ENCODE measurements at places on chromosomes 1 and 21.

GRCh38 chr1:11071463-11072215 is 11.8 kb upstream of the SRM start:
- DNase-seq, result no peak

DNA sequence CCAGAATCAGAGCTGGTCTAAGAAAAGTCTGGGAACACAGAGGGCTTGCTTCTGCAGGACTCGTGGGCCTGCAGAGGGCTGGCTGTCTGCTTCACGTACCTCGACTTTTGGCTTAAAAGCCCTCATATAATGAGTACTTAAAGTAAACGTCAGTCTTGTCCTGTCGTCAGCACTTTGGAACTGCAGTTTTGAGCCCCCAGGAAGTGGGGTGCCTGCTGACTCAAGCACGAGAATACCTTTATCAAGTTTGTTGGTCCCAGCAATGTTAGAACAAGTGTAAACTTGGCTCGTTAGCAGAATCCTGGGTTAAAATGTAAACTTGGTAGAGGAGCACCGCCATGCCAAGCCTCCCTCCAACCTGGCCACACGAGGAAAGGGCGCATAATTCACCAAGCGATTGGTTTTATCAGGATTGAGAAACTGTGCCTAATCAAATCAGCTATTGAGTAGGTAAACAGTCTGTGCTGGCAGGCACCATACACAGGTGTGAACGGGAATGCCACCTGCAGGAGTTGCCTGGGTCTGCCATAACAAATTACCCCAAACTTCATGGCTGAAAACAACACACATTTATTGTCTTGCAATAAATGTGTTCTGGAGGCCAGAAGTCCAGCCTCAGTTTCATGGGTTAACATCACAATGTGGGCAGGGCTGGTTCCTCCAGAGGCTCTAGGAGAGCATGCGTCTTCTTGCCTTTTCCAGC is 45.0 kb upstream of the FHAD1 start:
- DNase-seq, result no peak

- DNase-seq, result peak; percentile 21
Observed at GRCh38 chr1:46394108-46394871, at the start of gene FAAH. FAAH (plus strand) TSS chr1:46394317; CDS start chr1:46394349, 32 bp downstream.

- DNase-seq, result no peak
Observed at GRCh38 chr1:29746076-29746665, 509.8 kb downstream of the PTPRU start.

- DNase-seq, result no peak
Observed at GRCh38 chr1:193077991-193078390, 18.6 kb downstream of the RO60 start.

DNA sequence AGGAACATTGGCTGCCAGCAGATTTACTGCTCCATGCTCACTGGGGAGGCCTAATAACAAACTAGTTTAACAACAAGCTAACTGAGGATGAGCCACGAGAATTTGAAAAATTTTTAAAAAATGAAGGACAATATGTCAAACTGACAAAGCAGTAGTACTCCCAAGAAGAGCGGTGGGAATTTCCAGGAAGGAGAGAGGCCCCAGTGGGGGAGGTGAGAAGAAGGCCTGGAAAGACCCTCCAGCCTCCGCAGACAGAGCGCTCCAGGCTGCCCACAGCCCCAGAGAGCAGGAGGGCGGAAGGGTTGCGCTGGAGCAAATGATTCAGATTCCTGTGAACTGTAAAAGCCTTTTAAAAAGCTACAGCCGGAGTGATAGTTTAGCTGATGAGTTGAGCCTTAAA is 78.5 kb downstream of the SIPA1L2 start:
- DNase-seq, result no peak

- DNase-seq, result no peak
Observed at GRCh38 chr1:231507476-231508355, 20.8 kb upstream of the TSNAX start.

GRCh38 chr21:21813934-21814333 is 815.7 kb downstream of the NCAM2 start:
- DNase-seq, result no peak

DNA sequence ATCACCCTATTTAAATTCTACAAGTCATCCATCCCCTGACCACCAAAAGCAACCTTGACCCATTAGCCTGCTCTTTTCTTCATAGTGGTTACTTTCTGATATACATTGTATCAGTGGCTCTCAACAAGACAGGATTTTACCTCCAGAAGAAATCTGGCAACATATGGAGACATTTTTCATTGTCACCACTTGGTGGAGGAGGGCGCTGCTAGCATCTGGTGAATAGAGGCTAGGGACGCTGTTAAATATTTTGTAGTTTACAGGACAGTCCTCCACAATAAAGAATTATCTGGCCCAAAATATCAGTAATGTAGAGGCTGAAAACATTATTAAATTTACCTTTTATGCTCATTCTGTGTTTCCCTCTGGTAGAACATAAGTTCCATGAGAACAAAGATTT is 6.1 kb downstream of the HSPA13 start:
- no peak for DNase-seq

All from dermis microvascular lymphatic vessel endothelial cell (primary cell).